Activated gamma-delta T cell treated with anti-CD3 and anti-CD28 coated beads, Interleukin-2, amount 50 U/mL, for 16 hours (primary cell): ENCODE measurements at places on chromosomes 1 and 21.

DNA sequence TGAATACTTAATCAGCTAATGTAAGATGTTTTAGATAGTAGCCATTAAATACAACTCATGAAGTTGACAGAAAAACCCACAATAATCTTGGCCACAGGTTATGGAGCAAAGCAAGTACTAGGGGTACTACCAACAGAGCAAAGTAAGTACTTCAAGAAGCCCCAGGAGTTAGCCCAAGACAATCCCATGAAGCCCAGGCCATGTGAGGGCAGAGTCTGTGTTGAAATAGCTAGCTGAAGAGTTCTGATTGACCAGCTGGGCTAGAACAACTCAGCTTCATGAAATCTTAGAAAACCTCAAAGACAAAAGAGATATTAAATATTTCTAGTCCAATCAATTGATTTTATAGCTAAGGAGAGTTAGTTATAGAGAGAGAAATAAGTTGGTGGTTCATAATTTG is 212.9 kb upstream of the HOOK1 start:
- no peak for DNase-seq

DNA sequence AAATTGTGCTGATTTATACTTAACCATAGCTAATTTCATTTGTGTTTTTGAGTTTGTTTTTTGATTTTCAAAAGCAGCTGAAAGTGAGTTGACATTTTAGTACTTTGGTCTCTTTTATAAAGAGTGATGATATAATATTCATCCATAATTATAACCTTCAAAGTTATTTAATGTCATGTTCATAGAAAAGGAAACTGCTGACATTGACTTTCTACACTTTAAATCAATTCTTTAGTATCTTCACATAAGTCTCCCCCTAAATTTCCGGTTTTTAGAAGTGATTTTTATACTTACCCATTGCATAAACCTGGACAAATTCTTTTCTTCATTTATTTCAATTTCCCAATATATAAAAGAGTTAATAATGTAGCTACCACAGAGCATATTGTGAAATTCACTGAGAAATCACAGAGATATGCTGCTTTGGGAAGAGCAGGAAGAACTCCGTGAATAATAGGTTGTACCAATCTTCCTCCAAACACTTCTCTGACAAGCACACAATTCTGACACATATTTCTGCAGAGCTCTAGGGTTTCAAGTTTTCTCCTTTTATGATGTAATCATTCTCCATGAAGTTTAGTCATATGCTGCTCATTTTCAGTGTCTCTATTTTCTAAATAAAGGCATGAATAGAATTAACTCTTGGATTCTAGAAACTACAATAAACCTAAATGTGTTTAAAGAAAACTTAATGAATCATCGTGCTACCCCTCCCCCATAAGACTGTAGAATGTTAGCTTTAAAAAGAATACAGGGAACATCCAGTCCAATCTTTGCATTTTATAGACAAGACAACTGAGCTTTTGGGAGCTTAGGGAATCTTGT is 25.6 kb upstream of the CDC42BPA start:
- no peak for DNase-seq

DNA sequence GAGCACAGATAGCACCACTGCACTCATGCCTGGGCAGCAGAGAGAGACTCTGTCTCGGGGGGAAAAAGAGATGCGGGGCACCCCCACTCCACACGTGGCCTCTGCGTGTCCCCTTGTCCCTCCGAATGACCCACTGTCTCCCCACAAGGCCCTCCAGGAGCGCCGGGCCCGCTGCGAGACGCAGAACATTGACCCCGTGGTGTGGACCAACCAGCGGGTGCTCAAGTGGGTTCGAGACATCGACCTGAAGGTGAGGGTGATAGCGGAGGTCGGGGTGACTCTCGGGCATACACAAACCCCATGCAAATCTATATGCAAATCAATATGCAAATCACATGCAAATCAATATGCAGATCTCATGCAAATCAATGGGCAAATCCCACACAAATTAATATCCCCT is 50.3 kb upstream of the TMEM51 start:
- DNase-seq: no peak

DNA sequence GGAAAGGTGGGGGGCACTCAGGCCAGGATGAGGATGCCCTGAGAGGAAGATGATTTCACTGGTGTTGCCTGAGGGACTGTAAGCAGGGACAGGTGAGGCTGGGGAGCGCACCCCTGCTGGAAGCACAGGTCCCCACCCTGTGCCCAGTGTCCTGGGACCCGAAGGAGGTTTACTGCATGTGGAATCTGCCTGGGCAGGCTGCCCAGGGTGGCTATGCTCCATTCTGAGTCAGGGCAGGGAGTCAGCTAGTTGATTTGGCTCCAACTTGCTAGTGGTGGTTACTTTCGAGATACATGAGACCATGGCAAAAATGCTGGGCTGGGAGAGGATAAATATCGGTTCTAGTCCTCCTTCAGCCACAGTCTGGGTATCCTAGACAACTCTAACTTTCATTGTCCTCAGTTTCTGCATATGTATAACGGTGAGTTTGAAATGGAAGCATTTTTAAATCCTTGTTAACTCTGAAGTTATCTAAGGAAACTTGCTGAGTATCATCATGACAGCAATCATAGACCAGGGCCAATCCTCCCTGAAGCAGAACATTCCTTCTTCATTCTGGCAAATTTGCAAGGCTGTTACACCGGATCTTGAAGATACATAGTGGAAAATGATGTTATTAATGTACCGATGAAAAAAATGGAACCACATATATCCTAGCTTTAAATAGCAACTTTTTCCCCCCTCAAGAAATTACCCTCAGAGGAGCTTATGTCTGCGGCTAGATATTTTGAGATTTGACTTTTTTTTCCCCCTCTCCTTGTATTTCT is 7.7 kb downstream of the TLR5 start:
- no peak for DNase-seq

- no peak for DNase-seq
These were observed 73.5 kb downstream of the KAZN start for GRCh38 chr1:14672005-14672404.

DNA sequence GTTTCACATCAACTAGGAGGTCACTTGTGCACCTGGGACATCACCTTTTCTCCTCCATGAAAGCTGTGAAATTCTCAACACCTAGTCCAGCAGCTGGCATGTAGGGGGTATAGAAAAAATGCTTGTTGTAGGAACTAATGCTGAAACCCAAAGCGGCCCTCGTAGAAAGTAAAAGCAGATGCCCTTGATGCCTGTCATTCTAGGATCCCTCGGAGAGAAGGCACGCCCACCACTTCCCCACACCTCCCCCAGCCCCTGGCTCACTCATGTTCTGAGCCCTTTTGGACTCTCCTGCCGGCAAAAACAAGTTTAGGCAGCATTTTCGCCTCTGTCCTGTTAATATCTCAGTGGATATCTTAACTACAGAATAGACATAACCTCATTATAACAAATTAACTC is 36.5 kb downstream of the RIPK4 start:
- no peak for DNase-seq

DNA sequence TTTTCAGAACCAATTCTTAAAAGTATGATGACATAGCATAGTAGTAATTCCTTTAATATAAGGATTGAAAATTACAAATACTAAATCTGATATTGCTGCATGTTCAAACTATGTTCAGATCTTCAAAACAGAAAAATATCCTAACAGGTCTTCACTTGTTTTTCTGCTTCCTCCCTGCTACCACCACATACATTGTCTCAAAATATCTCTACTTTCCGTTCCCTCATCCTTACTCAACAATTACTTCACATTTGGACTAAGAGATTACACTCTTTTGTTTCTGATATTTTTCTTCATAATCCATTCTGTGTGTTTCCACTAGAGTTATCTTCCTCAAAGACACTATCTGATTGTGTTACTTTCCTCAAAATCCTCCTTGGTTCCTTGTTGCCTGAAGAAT is 125.1 kb downstream of the NEK7 start:
- DNase-seq: no peak

- no peak for DNase-seq
These were observed 56.9 kb downstream of the TP53BP2 start for GRCh38 chr1:223788746-223789415.

DNA sequence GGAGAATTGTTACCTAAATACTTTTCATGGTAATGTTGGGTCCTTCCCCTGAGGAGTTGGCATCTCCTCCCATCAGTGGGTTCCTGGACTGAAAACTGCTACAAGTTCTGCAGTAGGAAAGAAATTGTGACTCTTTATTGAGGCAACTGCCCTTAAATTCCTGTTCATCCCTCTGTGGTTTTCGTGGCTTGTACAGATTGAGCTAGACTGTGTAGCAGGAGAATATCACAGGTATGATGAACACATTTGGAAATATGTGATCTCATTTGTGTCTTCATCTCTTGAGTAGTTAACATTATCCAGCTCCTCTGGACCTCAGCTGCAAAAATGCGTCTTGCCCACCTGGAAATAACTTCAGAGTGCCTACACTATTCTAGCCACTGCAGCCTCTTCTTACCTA is 390.6 kb downstream of the PTPRC start:
- DNase-seq: no peak

DNA sequence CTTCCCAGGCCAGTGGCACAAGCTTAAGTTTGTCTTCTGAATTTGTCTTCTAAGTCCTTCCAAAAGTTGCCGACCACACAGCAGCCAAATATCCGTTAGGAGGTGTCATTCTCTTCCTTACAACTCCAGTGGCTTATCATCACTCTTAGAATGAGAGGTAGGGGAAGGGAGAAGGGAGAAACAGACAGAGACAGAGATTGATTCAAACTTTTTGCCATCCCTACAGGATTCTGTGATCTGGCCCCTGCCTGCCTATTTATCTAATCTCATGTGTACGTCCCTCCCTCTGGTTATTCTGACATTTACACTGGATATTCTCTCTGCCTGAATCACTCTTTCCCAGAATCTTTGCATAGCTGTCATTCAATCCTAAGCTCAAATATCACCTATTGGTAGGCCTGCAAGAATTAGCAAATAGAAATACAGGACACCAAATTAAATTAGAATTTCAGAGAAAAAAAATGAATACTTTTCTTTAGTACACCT is 488 bp upstream of the GNL2 start:
- no peak for DNase-seq
